CD4-positive, alpha-beta T cell treated with Interferon alpha-2 for 1 hour (primary cell): ENCODE measurements at places on chromosomes 1 and 21.

- no peak for DNase-seq
These were observed 11.6 kb downstream of the PDE9A start for GRCh38 chr21:42665026-42665425.

DNA sequence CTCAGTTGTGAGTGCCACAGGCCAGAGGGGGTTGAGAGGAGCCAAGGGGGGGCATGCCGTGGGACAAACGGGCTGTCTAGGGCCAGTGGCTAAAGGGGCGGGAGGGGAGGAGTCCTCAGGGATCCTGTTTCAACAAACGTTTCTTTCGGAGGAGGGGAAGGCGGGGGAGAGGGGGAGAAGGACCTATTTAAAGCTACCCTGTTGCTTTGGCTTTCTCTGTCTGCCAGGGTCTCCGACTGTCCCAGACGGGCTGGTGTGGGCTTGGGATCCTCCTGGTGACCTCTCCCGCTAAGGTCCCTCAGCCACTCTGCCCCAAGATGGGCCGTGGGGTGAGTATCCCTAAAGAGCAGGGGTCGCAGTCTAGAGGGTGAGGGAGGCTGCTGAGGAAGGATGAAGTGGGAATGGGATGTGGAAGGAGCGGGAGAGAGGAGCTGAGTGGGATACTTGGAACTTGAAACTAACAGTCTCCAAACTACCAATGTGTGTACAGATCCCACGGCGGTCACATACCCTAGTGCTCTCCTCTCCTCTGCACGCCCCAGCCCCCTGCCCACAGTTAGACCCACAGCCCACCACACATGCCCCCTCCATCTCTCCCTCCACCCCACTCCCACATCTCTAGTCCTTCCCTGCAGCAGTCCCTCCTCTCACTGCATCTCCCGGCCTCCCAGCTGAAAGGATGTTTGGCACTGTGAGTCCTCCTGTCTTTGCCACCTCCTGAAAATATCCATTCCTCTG is at the start of gene ATP1A2:
Gene ATP1A2, plus strand, starts transcription at position 215 of the 738 bp plus-strand sequence. Its CDS starts 103 bp downstream, at position 318.
- DNase-seq: no peak

GRCh38 chr1:235045034-235045690 is 83.5 kb downstream of the TOMM20 start:
- DNase-seq: no peak

DNA sequence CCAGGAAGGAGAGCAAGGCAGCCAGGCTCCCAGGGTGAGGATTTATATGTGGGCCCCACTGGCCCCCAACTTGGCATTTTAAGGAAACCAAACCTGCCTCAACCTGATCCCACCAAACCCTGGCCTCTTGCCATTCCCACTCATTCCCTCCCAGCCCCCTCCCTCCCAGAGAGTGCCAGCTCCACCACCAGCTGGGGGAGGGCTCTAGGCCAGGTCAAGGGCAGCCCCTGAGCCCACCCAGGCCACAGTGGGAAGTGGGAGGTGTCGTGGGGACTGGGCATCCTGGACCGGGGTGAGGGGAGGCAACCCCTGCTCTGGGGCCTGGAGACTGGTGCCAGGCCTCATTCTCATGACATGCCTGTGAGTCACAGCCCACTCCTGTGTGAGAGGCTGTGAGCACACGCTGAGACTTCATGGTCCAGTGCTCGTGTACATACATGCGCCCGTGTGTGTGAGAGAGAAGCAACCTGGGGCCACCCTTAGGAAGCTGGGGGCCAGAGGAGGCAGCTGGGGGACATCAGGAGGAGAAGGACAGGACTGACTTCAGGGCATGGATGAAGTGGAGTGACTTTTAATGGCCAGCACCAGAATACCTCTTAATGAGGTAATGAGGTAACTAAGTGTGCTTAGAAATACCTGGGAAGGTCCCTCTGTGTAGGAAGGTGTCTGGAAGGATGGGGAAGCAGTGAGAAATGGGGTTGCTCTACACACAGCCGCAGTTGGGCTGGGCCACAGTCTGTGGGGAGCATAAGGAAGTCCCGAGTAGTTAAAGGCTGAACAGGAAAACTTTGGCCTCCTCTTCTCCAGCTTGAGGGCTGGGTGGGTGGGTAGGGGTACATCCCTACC is at the start of gene S100A2:
Gene S100A2, minus strand, starts transcription at position 316 of the 846 bp plus-strand sequence. CDS start 1,967 bp downstream, outside the sequence.
- peak; percentile 23 for DNase-seq

DNA sequence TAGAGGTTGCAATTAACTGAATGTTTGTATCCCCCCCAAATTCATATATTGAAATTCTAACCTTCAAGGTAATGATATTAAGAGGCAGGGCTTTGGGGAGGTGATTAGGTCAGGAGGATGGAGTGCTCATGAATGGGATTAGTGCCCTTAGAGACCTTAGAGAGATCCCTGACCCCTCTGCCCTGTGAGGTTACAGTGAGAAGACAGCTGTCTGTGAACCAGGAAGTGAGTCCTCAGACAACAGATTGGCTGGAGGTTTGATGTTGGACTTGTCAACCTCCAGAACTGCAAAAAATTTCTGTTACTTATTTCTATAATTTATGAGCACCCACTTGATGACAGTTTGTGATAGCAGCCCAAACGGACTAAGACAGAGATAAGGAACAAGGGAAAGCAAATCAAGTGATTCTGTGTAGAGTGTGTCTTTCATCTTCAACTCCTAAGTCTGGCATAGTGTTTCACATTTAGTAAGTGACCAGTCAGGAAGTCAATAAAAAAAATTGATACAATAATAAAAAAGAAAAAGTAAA is 30.0 kb upstream of the RWDD3 start:
- DNase-seq: no peak

- no peak for DNase-seq
These were observed 100.3 kb downstream of the KCNJ15 start for GRCh38 chr21:38356883-38357625.

DNA sequence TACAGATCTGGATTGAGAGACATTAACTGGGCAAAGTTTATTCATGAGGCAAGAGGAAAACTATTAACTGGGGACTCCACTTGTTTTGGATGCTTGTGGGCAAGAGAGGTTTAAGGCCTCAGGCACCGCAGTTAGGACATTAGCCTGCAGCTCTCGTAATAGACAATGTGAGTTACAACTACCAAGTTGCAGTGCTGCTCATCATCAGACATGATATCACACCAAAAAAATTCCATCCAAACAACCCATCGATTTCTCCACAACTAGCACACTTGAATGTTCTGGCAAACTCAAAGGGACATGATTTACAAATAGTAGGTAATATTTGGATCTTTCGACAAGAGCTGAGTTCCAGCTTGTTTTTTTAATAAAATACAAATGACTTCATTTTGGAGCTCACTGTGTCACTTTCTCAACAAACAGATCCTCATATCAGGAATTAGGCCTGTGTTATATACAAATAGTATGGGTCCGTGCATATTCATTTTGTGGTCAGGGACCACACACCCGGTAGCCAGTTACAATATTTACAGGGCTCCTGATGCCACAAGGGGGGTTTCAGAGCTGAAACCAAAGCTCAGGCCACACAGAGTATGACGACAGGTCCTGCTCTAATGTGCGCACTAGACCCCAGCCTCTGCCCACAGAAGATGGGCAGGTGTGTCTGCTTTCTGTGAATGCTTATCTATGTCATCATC is 128.0 kb downstream of the TGFBR3 start:
- DNase-seq: no peak

DNA sequence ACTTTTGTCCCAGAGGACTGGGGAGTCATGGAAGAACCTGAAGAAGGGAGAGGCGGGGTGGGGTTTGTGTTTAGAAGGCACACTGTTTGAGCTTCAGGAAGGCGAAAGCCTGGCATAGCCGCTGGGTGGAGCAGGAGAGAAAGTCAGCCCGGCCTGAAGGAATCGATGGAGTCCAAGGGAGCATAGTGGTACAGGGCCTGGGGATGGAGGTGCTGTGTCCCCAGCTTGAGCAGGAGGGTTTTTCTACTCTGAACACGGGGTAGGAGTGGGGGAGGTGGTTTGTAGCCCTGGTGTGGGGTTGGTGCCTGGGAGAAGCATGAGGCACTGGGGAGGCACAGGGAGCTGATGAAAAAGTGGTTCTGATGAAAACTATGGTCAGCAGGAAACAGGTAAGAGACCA is 4.7 kb upstream of the CCDC24 start:
- no peak for DNase-seq

DNA sequence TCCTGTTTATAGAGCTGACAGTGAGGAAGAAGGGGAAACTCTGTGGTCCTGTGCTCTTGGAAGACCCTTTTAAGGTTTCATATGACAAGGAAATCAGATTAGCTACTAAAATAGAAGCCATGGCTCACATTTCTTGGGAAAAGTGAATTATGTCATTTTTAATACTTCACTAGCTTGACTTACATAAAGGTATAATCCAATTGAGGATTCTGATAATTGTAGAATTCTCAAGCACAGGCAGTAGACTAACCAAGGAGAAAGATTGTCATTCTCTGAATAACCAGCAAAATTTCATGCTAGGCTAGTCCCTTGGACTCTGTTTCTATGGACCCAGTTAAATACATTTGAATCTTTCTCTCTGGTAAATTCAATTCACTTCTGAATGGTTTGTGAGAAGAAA is 613.0 kb upstream of the BEND5 start:
- DNase-seq: no peak

- no peak for DNase-seq
These were observed 481.7 kb upstream of the USP24 start for GRCh38 chr1:55696891-55697290.

- no peak for DNase-seq
These were observed 3.4 kb downstream of the LACTBL1 start for GRCh38 chr1:22969304-22969709.

DNA sequence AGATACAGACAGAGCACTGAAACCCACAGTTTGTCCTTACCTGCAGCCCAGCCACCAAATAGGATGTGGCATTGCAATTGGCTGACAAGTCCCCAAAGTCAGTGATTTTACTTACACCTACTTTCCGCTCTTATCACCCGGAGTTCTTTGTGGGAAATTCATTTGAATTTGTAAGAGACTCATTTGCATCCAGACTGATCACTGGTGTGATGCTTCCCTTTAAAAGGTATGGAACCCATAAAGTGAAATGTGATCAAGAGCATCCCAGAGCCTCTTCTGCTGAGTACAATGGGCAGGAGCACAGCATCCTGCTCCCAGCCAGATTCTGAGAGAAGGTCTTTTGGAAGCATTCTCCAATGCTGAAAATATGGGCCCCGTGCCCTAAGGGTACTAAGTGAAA is 161.4 kb downstream of the DAB1 start:
- no peak for DNase-seq

DNA sequence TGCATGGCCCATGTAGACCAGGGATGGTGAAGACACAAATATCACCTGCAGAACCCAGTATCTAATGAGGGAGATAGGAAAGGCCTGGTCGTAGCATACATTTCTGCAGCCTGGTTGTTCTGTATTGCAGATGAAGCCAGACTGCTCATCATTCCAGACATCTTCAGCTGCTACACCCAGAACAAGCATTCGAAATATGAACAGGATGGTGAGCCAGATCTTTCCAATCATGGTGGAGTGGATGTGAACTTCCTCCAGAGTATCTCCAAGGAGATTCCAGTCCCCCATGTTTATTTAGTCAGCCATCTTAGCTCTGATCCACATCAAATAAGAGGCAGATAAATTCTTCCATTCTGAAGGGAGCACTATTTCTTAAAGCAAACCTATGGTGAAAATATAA is 2.7 kb upstream of the MYCBP start:
- no peak for DNase-seq

- peak; percentile 70 for DNase-seq
These were observed 12.4 kb downstream of the FMOD start for GRCh38 chr1:203338335-203339036.

- DNase-seq: no peak
These were observed 129.2 kb downstream of the CYYR1 start for GRCh38 chr21:26443867-26444266.

DNA sequence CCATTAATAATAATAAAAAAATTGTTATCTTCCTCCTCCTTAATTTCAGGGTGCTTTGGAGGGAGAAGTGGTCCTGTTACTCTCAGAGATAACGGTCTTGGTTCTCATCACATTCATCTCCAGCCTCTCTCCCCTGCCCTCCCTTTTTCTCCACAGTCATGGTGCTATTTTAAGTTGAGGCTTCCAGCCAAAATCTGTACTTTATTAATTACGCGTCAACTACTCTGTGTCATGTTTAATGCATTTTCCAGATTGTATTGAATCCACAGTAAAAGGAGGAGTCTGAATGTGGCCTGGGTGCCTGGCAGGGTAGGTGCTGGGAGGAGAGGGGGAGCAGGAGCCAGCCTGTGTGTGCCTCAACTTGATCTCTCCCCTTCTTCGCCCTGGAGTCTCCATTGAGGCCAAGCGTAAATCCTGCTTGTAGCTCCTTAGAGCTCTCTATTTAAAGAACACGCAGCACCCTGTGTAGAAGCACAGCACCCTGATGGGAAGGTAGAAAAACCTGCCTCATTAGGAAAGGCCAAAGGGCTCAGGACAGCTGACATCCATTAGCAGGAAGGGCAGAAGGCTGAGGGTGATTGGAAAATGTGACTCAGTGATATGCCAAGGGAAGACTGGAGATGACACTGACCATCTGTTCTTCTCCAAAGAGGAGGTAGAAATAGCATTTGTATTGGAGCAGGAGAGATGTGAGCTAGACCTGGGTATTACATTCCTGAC is 82.4 kb downstream of the PLXNA2 start:
- no peak for DNase-seq

DNA sequence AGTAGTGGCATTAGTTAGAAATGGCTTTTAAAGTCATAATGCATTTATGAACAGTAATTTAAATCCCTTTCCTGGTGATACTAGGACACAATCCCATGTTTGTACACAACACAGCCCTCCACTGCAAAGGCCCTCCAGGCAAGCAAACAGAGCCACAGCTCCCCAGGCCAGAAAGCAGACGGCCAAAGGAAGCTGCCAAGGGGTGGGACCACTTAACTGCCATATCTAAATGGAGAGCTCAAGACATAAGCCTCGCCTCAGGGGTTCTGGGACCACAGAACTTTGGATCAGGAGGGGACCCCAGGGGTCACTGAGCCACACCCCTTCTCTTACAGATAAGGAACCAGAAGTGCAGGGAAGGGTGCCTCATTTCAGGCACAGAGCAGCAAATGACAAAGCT is 189.7 kb downstream of the KCNH1 start:
- no peak for DNase-seq

DNA sequence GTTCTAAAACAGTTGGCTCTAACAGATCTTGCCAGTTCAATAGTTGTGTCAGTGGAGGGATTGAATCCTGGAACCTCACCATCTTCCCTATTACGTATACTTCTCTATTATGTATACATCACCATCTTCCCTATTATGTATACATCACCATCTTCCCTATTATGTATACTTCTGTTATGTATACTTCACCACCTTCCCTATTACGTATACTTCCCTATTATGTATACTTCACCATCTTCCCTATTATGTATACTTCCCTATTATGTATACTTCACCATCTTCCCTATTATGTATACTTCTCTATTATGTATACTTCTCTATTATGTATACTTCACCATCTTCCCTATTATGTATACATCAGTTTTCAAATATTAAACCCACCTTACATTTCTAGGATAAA is 34.4 kb upstream of the HP1BP3 start:
- no peak for DNase-seq

DNA sequence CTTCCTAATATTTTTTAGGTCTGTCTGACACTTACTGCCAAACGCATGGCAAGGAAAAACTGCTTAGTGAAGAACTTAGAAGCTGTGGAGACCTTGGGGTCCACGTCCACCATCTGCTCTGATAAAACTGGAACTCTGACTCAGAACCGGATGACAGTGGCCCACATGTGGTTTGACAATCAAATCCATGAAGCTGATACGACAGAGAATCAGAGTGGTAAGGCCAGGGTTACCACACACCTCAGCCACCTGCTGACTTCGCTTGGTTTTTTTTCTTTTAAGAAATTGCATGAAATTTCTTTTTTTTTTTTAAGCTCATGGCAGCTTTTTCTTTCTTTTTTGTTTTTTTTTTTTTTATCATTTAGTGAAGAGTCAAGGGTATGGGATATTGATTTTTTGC is 17.2 kb downstream of the ATP1A1 start:
- DNase-seq: peak; percentile 73

GRCh38 chr1:202968895-202969295 is 1.8 kb upstream of the CYB5R1 start:
- peak; percentile 78 for DNase-seq
